ENCODE measurements at places on chromosomes 4 and X.

DNA sequence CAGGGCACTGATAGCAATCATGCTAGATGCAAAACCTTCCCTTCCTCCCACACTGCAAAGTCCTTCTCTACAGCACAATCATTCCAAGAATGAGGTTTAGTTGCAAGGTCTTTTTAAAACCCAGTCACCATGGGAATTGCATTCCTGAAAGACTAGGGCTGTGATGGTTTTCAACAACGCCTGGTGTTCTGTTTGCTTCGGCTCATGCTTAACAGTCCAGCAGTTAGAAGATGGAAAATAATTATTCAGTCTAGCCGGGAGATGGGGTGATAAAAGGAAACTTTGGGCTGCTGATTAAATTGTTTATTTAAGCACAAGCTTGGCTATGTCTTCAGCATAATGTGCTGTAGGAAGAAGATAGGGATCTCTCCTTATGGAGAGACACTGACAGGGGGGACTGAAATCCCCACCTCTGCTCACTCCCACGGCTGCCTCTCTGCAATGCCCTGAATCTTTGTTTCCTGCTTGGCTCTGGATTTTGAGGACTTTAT is 211.4 kb downstream of the MID1IP1 start:
- DNase-seq: no peak

DNA sequence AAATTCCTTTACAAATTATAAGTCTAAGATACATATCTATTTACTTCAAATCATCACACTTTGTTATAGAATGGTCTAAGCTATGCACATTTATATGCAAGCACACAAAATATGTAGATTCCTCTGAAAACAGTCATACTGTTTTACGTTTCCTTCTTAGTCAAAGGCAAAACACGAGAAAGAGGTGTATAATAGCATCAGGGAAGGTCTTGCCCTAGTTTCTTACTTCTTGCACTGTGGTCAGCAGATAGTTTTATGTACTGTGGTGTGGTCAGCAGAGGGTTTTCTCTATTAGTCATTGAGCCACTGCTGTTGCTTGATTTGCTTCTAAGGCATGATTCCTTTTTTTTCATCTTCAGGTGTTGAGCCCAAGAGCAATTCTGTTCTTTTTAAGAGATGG is 117.7 kb downstream of the ADAM29 start:
- DNase-seq: no peak

GRCh38 chr4:122912810-122913575 is 9.4 kb downstream of the NUDT6 start:
- no peak for DNase-seq

DNA sequence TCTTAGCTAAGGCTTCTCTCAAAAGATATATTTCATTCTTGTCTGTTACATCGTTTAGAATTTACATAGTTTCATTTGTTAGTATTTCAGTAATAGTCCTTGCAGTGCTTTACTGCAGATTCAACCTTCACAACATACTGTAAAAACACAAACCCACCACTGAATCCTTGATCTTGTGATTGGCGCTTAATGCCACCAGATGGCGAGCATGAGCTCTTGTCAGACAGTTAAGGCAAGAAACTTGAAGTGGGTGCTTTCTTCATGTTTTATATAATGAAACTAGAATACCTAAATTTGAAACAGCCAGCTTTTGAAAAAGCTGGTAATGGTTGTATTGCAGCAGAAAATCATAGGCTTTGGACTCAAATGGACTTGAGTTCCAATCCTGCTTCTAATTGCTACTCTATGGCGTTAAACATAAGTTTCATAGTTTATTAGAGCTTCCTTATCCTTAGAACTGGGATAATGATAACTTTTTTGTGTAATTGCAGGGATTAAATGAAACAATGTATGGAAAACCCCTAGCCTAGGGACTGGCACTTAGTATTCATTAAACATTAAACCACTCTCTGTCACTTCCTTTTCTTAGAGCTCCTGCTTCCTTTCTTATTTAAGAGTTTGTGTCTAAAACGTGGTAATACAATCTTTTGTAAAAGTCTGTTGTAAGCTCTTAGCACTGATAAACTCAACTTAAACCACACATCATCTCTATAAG is 95.1 kb downstream of the USP9X start:
- DNase-seq: no peak

DNA sequence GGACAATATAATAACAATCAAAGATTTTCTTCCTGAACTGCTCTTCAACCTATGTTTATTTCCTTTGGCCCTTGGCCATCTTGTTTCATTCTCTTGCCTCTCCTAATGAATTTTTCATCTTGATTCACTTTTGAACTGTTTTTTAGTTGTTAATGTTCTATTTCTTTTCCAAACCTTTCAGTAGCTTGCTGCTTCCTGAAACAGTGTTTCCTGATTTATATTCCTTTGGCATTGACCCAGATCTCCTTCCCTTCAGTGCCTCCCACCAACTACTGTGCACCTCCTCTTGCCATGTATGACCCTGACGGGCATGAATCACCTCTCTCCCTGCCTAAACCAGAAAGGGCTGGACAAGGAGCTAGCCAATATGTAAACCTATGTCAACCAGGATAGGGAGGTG is 25.6 kb upstream of the SPP1 start:
- DNase-seq: no peak

DNA sequence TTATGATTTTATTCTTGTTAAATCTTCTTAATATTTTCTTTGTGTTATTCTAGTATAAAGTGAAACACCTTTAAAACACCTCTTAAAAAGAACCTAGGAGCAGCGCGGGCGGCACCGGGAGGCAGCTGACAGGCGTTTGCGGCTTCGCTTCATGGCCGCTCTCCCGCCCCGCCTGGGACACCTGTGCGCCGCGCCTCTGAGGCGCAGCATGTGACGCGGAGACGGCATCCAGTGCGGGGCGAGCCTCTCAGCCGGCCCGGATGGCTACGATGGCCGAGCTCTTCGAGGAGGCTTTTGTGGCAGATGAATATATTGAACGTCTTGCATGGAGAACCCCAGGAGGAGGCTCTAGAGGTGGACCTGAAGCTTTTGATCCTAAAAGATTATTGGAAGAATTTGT is 1592.7 kb downstream of the TECRL start:
- DNase-seq: no peak

DNA sequence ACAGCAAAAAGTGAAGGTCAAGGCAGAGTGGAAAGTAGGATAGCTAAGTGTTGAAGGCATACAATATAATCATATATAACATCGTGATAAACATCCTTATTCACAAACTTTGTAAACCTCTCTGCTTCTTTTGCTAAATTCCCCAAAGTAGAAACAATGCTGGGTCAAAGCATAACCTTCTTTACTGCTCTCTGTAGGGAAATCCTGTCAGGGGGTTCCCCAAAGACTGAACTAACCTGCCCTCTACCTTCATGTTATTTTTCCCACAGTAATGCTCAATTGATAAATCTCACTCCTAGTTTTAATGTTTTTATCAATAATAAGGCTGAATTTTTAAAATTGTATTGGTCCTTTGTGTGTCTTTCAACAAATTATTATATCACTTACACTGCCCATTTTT is 55.7 kb downstream of the DCHS2 start:
- no peak for DNase-seq

DNA sequence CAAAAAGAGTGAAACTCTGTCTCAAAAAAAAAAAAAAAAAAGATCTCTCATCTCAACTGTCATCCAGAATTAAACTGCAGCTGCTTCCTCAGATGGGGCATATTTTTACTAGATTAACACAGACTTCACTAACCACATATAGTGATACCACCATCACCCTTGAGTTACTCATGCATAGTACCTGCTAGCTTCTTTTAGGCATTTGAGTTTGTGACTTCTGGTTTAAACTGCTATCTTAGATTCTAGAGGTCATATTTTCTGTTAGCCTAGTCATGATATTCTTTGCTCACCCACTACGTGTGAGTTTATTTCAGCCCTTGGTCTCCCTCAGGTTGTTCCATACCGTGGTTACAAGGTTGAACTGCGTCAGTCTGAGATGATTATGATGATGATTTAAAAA is 154.9 kb upstream of the BMP3 start:
- DNase-seq: no peak

DNA sequence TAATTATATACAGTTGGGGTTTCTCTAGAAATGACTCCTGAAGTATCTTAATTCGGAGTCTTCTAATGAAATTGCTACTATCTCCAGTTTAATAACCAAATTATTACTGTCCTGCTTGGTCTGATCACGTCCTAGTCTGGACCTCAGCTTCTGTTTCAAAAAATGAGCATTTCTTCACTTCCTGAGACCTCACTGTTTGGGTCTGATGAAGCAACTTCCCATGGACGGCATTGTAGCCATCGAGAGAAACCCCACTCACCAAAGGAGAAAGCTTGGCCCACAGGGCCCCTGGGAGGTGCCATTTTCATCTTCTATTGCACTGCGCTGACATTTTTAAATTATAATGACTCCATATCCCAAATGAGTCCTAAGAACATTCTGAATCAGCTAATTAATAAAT is 178.0 kb downstream of the MGST2 start:
- no peak for DNase-seq

GRCh38 chr4:109985993-109986974 is 73.6 kb downstream of the EGF start:
- DNase-seq: no peak

- no peak for DNase-seq
These were observed 7.6 kb downstream of the TIGD4 start for GRCh38 chr4:152771741-152772533.

DNA sequence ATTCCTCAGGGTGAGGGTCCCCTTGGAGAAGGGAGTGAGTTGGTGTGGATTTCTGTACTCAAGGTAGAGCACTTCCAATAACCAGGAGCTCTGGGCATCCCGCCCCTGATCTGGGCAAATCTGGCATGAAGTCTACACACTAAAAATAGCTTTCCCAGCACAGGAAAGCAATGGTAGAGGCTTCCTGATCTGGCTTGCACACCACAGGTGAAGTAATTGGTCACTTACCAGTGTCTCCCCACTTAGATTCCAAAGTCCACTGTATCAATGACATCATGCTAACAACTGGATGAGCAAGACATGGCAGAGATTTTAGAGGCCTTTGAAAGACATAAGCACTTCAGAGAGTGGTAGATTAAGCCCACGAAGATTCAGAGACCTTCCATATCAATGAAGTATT is 17.8 kb upstream of the IDS start:
- no peak for DNase-seq

- DNase-seq: no peak
These were observed 57.7 kb downstream of the HPGDS start for GRCh38 chr4:94284889-94285288.

DNA sequence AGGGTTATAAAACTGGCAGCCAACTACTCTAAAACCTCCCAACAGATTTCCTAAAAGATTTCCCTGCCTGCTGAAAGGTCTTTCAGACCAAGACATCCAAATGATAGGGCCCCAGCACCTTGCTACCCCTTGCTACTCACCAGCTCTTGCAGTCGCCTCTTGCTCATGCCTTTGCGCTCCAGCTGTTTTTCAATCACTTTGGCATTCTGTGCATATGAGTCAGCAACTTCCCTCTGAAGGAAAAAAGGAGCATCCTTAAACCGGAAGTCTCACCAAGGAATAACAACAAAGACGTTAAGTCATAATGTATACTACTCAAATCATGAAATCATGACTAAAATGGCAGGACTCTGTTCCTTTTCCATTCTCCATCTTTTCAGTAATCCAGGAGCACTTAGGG is 24.0 kb downstream of the STEEP1 start:
- DNase-seq: no peak

- DNase-seq: no peak
These were observed 1.1 kb upstream of the RAB40A start for GRCh38 chrX:103520386-103520785.

- no peak for DNase-seq
These were observed 95.2 kb downstream of the PDLIM5 start for GRCh38 chr4:94546949-94547348.

DNA sequence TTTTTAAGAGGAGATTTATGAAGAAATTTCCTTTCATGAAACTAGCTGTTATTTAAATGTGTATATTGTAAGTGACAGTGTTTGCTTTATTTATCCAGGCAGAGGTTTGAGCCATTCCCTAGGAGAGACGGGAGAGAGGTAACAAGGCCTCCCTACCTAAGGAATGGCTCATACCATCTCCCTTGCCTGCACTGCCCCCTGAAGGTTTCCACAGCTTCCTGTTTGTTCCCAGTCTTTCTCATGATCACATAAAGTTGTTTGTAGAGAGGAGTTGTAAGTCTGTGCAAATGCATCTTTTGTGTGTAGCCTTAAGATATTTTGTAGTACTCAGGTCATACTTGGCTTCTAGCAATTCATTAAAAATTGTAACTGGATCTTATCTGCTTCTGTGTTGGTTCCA is 1504.5 kb upstream of the PCDH10 start:
- peak; percentile 48 for DNase-seq

GRCh38 chr4:144171697-144172096 is 31.2 kb upstream of the GYPA start:
- DNase-seq: no peak

- DNase-seq: no peak
These were observed 755.5 kb downstream of the GLUD2 start for GRCh38 chrX:121802881-121803412.

DNA sequence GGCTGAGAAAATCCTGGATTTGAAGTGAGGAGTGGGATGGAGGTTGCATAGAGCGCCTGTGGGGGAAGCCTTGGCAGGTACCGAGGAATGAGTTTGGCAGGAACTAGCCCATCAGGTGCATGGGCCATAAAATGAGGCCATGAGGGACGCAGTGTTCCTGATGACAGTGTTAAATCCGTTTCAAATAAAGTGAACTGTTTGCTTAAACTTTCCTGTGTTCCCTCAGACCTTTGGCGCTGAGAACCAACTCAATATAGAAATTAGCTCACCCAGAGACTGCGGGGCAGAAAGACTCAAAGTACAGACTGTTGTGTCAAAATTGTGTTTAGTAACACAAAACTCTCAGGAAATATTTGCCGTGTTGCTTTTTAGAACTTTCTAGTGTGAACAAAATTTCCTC is 250.0 kb upstream of the NR3C2 start:
- DNase-seq: no peak

- DNase-seq: no peak
These were observed 273.9 kb downstream of the ARAP2 start for GRCh38 chr4:35970366-35970960.

- DNase-seq: no peak
These were observed 2.7 kb upstream of the RENBP start for GRCh38 chrX:153947009-153947769.

- no peak for DNase-seq
These were observed 153.7 kb downstream of the VEGFC start for GRCh38 chr4:176638992-176639391.

GRCh38 chr4:152572417-152573086 is 36.7 kb upstream of the FBXW7 start:
- no peak for DNase-seq

- no peak for DNase-seq
These were observed 40.9 kb upstream of the CPLX1 start for GRCh38 chr4:866761-867390.

DNA sequence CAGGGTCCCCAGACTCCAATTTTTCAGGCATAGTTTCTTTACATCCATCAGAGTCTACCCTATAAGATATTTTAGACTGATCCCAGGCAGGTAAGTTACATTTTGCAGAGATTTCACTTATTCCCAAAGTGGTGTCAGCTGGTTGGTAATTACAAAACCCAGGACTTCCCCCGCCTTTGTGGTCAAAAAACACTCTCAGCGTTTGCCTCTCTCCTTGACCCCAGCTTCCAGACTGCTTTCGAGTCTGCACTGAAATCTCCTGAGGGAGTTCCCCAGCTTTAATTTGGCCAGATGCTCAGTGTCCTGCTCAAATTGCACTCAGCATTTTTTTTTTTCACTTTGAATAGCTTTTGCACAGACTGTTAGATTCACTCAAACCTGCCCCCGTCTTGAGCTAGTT is 11.2 kb upstream of the AMOT start:
- no peak for DNase-seq

GRCh38 chrX:48509245-48509590 is 426 bp downstream of the PORCN start:
- DNase-seq: no peak

Data from iPS DF 6.9 (cell line).